Left forelimb (tissue), 1 donor: ENCODE measurements at places on chromosomes 12 and 14.

DNA sequence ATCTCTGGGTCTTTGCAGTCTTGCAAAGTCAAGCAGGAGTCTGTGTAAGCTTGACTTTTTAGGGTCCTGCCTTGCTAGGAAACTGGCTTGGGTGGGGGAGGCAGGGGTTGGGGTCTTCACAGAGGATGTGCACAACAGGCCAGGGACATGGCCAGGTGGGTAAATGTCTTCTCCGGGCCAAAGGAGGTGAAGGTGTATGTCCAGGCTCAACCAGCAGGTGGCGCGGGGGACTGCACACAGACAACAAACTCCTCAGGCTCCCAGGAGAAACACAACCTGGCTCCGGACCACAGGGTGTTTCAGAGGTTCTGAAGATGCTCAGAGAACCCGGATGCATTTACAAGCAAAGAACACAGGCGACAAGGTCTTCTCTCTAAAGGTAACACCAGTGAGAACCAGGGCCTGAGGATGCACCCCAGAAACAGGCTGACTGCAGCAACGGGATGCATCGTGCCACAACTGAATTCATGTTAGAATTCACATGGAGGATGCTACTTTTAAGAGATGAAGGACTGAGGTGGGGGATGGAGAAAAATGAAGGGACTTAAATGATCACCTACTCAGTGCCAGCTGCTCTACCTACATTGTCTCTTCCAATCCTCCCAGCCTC is 56.0 kb downstream of the PLEKHG3 start:
- no peak for DNase-seq

- peak; percentile 61 for DNase-seq
Observed at GRCh38 chr14:103735815-103736545, 20.4 kb downstream of the ZFYVE21 start.

GRCh38 chr14:89141862-89142261 is 275.2 kb downstream of the FOXN3 start:
- DNase-seq, result no peak

- no peak for DNase-seq
Observed at GRCh38 chr14:38882533-38882932, 220.5 kb downstream of the SEC23A start.

DNA sequence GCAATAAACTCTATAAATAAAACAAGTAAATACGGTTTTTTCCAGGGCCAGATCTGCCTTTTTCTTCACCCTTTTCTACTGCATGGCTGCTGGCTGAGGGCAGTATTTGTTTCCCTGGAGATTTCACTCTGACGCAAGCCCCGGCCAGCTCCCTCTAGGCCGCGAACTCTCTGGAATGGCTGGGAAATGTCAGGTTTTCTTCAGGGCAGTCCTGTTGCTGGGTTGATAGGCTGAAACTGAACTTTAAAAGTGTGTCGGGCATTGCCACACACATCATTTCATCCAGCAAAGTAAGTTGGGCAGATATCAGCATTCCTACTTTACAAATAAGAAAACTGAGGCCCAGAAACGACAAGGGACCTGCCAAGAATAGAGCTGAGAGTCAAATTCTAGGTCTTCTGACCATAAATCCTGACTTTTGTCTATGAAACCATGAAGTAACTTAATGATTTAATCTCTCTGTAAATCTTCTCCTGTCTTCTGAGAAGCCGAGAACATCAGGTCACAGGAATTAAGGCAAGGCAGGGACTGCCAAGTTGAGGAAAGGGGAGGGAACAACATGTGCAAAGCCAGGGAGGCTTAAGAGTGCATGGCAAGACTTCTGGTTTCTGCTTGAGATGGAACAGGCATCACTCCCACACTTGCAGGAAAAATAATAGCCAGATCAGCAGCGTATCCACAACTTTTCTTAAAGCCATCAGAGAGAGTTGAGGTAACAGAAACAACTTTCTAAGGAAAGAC is 205.0 kb upstream of the CCDC196 start:
- DNase-seq, result no peak

GRCh38 chr12:130919086-130919485 is 34.6 kb upstream of the ADGRD1 start:
- DNase-seq, result no peak

- no peak for DNase-seq
Observed at GRCh38 chr12:21001778-21002177, 129.2 kb upstream of the SLCO1B1 start.

DNA sequence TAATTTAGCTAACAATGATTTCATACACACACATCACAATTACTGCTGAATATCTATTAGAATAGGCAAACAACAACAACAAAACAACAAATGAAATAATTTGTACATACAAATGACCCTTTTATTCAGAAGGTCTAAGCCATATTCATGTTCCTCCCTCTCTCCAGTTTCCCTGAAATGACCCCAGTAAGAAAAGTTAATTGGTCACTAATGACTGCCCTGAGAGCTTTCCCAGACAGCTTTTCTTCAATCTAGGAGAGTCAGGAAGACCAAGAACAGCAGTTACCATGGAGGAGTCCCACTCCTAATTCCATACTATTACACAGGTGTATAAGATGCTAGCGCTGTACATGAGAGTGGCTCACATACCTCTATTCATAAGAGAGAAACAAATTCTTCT is 121.2 kb upstream of the GRIP1 start:
- DNase-seq, result no peak

- no peak for DNase-seq
Observed at GRCh38 chr12:130456375-130457199, 118.9 kb downstream of the PIWIL1 start.

DNA sequence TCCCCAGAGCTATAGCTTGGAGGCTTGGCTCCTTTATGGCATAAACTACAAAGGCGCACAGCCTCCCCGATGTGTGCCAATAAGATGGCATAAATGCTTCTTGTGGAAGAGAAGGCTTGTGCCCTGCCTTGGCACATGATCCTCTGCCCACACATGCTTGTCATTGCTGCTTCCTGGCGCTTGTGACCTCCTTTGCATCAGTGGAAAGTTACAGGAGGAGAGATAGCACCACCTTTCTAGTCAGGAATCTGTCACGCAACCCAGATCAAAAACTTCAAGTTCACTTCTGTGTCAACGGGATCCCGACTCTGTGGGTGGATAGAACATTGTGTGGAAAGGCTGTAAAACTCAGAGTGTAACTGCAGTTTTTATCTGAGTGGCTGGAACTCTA is 183.8 kb upstream of the HIF1A start:
- DNase-seq, result no peak
